T-helper 1 cell (primary cell): ENCODE measurements at places on chromosomes 7 and 10.

- DNase-seq: no peak
Observed at GRCh38 chr10:80661526-80661925, 123.8 kb downstream of the SH2D4B start.

DNA sequence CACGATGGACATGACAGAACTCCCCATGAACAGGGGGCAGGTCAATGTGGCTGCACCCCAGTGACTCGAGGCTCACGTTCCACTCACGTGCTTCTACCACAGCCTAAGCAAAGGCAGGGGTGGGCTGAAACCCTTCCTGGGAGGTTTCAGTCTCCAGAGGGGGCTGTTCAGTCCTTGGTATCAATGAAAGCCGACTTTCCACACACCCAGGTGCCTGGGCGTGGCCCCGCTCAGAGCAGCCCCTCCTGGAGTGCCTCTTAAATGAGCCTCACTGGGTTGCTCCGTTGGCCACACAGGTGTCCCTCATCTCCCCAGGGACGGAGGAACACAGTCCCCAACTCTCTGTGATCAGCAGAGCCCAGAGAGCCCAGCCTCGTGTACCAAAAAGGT lies 90.5 kb upstream of the PDGFA start:
- DNase-seq: no peak

DNA sequence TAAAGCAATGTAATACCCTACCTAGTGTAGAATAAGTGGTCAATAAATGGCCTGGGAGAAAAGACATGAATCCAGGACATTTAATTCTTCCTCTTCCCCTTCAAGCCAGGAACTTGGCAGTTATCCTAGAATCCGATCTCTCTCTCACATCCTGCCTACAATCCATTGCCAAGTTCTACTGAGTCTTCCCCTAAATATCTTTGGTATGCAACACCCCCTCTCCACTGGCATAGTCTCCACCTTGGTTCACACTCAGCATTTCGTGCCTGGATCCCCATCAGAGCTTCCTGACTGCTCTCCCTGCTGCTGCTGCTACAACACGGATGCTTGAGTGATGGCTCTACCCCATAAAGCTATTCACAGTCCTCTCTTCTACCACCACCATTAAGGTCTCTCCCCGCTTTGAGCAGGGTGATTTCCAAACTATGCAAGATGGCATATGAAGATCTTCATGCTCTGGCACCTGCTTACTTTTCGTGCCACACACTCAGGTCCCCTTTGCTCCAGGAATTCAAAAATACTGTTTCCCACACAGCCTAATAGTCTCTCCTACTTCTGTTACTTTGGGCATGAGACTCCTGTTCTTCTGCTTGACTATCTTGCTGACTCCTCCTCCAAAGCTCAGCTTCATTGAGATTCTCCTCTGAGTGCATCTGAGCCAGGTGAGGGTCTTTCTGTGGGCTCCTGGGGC lies 4.8 kb downstream of the ANK3 start:
- no peak for DNase-seq

DNA sequence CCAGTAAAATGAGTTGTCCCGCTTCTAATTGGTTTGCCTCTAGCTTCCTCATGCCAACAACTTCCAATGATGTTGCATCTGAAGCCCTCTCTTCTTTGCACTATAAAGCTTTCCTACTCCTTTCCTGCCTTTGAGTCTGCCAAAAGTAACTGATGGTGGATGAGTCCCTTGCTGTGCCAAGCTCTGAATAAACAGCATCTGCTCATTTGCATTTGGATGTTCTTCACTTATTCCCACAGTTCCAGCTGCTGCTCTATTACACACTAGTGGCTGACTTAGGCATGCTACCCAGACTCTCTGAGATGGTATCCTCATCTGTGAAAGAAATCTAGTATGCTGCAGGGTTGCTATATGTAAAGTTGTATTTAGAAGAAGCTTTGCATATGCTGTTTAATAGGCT lies 24.9 kb downstream of the SFR1 start:
- no peak for DNase-seq

GRCh38 chr10:121524157-121524817 lies 74.0 kb downstream of the FGFR2 start:
- DNase-seq: no peak

- DNase-seq: peak; percentile 27
Observed at GRCh38 chr10:103451091-103451813, 918 bp downstream of the CALHM2 start.

GRCh38 chr10:108901781-108902618 lies 1021.3 kb downstream of the XPNPEP1 start:
- DNase-seq: no peak
